ENCODE measurements at places on chromosomes 5 and 9.

DNA sequence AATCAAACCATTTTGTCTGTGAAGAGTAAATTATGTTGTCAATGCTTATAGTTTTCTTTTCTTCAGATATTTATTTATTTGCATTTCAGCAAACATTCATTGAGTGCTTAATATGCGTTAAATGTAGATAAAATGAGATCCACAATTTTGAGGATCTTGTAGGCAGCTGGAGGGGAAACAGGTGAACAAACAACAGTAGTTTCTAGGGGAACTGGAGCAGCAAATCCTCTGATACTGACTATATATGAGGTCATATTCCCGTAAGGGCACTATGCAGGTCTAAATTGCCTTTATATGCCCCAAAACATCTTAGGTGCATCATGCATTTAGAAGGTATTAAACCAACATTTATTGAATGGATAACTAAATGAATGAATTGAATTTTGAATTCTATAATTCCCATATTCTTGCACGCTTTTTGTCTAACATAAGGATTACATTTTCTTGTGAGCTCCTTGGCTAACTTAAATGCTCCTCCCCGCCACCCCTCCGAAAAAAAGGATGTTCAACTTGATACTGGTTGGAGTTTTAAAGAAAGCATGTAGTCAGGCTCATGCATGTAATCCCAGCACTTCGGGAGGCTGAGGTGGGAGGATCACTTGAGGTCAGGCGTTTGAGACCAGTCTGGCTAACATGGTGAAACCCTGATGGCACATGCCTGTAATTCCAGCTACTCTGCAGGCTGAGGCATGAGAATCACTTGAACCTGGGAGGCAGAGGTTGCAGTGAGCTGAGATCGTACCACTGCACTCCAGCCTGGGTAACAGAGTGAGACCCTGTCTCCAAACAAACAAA is 299.8 kb downstream of the TMEM38B start:
- no peak for DNase-seq

GRCh38 chr9:127166651-127167524 is 44.5 kb upstream of the ANGPTL2 start:
- no peak for DNase-seq

DNA sequence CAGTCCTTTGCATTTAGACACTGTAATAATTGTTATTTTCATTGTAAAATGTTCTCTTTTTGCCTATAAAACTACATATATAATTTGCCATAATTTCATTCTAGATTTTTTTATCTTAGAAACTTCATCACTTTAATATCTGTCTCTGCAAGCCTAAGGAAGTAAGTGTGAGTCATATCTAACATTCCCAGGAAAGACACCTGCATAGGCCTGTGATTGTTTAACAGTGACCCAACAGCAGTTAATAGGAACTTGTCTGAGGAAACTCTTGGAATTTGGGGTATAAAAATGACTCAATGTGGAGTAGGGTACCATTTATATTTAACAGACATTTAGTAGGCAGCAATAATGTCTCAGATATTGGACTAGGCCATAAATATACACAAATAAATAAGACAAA is 229.2 kb upstream of the FAM174A start:
- DNase-seq: no peak

DNA sequence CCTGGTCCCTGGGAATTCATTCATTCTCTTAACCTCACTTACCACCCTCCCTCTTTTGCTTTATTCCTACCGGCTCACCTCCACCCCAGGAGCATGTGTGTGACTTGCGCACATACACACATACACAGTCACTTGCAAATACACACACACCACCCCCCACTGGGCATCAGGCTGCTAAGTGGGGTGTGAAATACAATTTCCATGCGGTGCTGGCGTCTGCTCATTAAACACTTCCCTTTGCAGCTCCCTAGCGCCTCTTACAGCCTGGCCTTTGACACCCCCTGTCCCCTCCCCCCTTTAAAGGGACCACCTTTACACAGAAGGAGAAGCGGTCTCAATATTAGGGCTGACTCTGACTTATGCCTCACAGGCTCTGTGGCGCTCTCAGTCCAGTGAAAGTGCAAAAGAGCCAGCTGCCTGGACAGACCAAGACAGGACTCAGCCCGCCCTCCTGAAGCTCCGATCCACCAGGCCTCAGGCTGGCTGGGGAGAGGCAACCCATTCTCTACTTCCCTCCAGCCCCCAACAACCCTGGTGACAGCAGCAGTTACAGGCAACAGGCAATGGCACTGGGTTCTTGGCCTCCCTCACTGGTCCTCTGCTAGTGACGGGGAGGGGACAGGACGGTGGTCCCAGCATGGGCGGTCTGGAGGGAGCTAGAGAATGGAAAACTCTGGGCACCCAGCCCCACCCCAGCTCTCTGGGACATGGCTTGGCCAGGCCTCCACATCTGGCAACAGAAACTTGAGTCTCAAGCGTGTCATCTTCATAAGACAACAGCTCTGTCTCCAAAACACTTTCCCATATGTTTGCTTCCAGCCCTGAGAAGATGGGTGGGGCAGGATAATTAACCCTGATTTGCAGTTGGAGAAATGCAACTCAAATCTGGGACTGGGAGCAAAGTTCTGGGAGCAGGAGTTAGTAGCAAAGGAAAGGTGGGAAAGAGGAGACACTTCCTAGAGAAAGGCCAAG is 12.0 kb downstream of the ENHO start:
- DNase-seq: no peak

- no peak for DNase-seq
Observed at GRCh38 chr9:75432386-75432785, 344.1 kb downstream of the OSTF1 start.

DNA sequence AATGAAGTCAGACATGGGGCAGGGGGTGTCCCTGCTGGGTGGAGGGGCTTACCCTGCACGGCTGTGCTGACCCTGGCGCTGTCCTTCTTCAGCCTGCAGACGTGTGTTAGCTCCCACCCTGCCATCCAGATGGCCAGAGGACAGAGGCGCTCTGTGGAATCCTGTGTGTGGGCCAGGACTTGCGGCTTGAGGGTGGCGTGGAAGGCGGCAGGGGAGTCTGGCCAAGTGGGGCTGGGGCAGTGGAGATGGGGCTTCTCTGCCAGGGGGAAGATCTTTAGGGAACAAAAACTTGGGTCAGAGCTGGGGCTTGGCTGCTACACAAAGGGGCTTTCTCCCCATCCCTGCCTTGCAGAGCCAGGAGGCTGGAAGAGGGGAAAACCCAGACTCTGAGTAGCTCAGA is 46.5 kb upstream of the SYNPO start:
- DNase-seq: no peak

- no peak for DNase-seq
Observed at GRCh38 chr5:138305797-138306196, 25.8 kb downstream of the CDC25C start.

DNA sequence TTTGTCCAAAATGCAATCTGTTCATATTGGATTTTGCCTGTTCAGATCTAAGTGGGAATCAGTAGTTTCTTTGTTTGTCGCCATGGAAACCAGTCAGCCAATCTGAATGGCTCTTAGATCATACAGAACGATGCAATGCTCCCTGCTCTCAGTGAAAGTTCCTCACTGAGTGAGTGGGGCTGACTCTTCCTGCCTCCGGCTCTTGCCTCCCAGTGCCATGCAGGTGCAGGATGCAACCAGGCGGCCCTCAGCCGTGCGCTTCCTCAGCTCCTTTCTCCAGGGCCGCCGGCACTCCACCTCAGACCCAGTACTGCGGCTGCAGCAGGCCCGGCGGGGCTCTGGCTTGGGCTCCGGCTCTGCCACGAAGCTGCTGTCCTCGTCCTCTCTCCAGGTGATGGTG is at the start of gene PTPDC1:
PTPDC1 (plus strand) TSS at position 151 of the 400 bp plus-strand sequence; CDS start at position 218, 67 bp downstream.
- DNase-seq: no peak
